ENCODE measurements at places on chromosomes 7 and 10.
A peak's percentile ranks its signal among the peaks of the same experiment; 100 is the strongest.

DNA sequence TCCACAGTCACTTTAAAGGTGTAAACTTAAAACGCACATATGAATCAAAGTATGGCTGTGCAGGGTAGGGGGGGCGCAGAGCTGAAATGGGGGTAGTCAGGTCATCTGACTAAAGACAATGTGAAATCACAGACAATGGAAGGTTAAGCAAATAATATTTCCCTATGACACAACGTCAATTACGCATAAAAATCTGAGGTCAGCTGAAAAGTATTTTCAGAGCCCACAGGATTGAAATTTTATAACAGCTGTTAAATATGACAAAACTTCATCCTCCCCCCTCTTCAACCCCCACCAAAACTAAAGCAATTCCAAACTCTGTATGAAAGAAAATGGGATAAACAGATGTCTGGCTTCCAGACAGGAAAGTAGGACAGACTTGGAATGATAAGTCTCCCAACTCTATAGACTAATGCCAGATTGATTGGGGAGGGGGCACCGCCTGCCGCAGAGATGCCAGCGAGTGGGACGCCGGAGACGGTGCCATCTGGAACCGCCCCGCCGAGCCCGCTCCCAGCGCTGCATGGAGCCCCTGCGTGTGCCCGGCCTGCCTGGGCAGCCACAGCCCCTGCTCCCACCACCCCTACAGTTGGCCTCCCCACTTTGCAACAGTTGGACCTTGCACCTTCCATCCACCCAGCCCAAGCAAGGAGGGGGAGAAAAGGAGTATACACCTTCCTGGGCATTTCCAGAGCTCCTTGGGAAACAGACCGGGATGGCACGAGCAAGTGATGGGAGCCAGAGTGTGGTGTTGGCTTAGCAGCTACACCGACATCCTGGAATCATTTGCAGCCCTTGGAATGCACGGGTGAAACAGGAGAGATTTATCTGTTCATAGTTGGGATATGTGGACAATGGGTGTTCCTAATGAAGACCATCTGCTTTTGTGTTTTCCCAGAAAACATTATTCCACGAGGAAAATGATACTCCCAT lies 10.7 kb downstream of the EBF3 start:
- peak; percentile 57 for DNase-seq

DNA sequence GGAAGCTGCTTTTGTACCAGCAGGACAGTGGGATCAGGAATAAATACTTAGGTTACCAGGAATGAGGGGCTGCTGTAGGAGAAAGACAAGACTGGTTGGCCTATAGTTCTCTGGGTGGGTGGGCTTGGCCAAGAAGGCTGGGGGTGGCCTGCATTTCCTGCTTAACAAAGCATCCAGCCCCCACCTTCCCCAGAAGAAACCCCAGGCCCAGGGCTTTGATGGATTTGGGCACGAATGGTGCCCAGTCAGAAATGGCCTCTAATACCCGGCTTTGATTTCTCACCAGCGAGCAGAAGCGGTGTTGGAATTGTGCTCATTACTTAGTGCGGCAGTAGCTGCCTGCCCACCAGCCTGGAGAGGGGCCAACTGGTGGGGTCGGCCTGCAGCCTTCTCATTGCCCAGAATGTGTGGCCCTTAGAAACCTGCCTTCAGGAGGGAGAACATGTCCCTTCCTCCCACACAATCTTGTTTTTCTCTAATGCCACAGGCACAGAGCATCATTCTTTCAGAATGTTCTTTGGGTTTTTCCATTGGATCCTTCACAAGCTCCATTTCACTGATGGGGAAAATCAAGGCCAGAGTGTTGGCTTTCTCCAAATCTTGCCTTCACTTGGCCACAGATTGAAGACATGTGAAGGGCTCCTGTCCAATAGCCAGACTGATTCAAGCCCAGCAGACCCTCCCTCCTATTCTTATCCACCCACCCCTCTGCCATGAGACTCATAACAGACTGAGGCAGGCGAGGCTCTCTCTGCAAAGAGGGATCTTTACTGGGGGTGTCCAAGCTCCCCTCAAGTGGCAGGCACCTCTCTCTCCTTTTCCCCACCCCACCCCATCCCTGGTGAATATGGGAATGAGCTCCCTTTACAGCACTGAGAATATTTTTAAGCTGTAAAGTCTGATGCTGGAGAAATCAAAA lies 2.5 kb downstream of the UNC5B start:
- DNase-seq = no peak

GRCh38 chr7:44189993-44190872 lies 994 bp upstream of the GCK start:
- no peak for DNase-seq

GRCh38 chr7:133987582-133987981 lies 139.6 kb upstream of the LRGUK start:
- DNase-seq = no peak

GRCh38 chr7:126578338-126578737 lies 674.4 kb downstream of the GRM8 start:
- no peak for DNase-seq

Data from spinal cord (tissue), 10 donors.